ENCODE measurements at places on chromosomes 11 and 22.
A peak's percentile ranks its signal among the peaks of the same experiment; 100 is the strongest.

- no peak for DNase-seq
Measured at GRCh38 chr11:35045236-35045820, 93.6 kb upstream of the CD44 start.

- DNase-seq: no peak
Measured at GRCh38 chr11:120228794-120229384, 11.1 kb upstream of the POU2F3 start.

- DNase-seq: no peak
Measured at GRCh38 chr11:7969756-7970646, 4.8 kb upstream of the NLRP10 start.

GRCh38 chr11:396511-396947 lies 2.5 kb downstream of the PKP3 start:
- no peak for DNase-seq

- DNase-seq: peak; percentile 46
Measured at GRCh38 chr11:115676768-115677167, 172.6 kb upstream of the CADM1 start.

DNA sequence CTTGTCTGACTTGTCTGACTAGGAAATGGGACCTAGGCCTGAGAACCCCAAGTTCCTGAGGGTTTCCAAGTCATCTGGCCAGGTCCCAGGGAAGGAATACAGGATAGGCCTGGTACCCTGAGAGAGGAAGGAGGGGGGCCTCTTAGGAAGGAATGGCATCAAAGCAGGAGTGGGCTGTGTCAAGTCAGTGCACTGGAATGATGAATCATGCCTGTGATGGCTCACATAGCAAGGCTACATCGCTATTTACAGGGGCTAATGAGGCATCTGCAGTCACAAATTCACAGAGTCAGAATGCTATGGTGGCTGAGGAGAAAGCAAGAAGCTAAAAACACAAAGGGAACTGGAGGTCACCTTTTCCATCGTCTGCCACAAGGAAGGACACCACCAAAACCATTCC lies 247.3 kb downstream of the NXPE2 start:
- DNase-seq: no peak

GRCh38 chr11:62710001-62710345 lies 2.5 kb downstream of the GNG3 start:
- no peak for DNase-seq

DNA sequence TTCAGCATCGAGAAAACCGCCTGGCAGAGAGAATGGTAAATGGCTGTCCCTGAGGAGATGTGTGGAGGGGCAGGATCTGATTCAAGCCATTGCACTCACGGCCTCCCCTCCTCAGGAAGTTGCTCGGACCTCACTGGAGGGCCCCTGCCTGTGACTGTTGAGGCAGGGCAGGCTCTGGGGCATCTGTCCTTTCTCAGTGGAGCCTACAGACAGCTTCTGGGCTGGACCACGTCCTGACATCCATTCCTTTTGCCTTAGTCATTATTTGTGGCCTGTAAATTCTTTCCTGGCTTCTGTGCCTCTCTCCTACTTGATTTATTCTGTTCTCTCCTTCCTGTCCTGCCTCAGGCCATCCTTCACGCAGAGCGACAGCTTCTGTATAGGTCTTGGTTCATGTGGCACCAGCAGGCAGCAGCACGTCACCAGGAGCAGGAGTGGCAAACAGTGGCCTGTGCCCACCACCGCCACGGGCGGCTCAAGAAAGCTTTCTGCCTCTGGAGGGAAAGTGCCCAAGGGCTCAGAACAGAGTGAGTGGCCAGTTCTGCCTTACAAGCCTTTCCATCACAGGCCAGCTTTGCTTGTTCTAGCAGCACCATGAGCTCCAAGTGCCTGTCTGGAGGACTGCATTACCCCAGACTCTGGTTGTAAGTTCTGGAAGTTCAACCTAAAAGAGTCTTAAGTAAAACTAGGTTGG lies 59.6 kb downstream of the PISD start:
- DNase-seq: peak; percentile 56

DNA sequence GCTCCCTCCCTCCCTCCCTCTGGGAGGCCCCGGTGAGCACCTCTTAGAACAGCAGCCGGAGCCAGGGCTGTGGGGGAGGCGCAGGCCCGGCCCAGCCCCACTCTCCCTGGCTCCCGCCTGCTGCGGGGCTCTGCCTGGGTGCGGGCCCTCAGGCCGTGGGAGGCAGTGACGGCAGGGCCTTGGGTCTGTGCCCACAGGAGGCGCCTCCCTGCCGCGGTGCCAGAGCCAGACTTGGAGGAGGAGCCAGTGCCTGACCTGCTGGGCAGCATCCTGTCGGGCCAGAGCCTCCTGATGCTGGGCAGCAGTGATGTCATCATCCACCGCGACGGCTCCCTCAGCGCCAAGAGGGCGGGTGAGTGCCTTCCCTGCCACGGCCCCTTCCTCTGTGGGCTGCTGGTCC lies 9.5 kb downstream of the IRF7 start:
- no peak for DNase-seq

DNA sequence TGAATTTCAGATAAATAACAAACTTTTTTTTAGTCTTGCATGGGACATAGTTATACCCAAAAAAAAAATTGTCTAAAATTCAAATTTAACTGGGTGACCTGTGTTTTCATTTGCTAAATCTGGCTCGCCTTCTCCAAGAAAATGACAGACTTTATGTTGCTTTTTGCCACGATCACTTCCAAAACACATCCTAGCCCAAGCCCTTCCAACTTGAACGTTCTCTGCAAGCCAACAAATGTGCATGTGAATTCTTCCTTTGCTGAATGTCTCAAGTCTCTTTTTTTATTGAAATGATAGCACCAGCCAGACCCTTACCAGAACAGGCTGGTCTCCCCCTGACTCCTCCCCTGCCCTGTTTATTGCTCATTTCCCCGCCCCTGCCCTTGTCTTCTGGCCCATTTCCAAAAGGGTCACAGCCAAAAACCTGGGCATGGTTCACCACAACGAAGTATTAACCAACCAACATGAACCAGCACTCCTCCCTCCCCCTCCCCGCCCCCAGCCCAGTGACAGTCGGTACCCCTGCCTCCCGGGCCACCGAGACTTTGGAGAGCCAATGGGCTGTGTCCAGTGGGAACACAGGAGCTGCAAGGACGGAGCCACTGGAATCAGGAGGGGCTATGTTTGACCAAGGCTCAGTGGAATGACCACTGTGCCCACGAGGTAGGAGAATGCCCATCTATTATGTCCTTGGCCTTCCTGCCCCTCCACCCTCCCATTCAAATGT lies 63.2 kb downstream of the BTG4 start:
- DNase-seq: no peak

GRCh38 chr22:47564158-47564450 lies 801.7 kb downstream of the TBC1D22A start:
- no peak for DNase-seq

DNA sequence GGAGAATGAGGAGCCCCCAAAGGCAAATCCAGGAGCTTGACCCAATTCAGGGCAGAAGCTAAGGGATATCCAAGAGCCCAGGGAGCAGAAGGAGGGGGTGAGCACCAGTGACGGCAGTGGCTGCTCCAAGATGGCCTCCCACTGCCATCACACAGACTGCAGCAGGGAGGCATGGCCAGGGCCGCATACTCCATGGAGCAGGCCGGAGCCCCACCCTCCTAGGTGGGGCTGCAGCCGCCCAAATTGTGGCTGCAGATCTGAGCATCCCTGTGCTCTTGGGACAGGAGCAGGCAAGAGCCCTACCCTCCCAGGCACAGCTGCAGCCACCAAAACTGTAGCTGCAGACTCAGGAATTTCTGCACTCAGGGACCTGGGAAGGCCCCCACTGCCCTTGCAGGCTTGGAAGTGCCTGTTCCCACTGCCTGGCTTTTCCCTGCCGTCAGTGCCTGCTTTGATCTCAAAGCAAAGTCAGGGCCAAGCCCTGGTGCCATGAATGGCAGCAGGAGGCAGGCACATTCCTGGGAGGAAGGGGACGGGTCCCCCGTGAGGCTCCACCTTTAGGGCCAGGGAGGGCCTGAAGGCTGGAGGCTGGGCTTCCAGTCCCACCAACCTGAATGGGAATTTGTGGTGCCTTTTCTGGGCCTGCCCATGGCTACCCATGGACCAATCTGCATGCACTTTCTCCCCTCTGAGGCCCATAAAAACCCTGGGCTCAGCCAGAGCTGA lies 10.3 kb upstream of the WNT7B start:
- no peak for DNase-seq

DNA sequence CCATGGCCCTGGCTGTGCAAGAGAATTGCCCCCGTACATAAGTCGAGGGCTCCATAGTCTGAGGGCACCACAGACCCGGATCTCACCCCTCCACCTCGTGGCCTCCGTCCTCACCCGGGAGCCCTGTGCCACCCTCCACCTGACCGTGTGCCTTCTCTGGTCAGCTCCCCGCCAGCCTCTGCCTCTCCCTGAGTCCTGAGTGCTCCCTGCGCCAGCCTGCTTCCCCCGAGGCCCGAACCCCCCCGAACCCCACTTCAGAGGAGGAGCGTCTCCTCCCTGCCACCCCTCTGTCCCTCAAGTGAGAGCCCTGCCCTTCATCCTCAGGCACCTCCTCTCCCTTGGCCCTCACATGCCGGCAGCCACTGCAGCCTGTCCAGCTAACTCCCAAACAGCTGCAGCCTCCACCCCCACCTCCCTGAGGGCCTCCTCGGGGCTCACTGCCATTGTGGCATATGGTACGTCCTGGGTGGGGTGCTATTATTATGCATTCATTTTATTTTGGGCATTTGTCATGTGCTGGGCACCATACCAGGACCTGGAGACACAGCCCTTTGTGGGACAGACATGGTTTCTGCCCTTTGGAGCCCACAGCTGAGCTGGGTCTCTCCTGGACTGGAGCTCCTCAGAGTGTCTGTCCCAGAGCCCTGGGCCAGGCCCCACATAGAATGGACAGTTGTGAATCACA lies 67.2 kb downstream of the MYO7A start:
- no peak for DNase-seq

- DNase-seq: no peak
Measured at GRCh38 chr22:50710886-50711285, 27.1 kb upstream of the ACR start.

DNA sequence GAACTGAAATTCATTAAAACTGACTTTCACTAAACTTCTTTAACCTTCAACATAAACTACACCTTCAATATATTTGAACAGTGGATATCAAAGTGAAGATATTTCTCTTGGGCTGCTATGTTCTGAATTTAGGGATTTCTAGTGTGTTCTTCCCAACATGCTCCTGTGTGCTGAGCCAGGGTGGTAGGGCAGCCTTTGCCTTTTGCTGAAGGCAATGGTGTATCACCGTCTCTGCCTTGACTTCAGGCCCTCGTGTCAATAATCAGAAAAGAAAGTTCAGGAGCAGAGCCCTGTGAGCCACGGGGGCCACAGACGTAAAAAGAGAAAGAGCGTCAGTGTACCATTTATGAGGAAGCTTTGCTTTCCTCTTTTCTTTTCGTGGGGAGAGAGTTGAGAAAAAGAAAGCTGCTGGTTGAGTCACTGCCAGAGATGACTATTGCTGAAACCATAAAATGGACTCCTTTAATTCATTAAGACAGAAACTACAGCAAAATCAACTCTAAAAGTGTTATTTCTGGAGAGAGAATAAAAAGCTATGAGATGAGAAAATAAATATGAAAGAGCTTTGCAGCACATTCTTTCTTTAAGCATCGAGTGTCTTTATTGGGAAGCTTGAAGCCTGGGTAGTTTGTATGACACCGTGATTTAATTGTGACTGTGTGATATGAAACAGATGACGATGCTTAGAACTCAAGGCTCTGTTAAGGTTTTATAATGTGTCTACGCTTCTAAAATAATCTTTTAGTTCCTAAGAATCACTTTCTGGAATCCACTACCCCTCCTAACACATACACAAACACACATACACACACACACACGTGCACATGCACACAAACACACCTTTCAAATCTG lies 271.8 kb upstream of the MTNR1B start:
- no peak for DNase-seq

DNA sequence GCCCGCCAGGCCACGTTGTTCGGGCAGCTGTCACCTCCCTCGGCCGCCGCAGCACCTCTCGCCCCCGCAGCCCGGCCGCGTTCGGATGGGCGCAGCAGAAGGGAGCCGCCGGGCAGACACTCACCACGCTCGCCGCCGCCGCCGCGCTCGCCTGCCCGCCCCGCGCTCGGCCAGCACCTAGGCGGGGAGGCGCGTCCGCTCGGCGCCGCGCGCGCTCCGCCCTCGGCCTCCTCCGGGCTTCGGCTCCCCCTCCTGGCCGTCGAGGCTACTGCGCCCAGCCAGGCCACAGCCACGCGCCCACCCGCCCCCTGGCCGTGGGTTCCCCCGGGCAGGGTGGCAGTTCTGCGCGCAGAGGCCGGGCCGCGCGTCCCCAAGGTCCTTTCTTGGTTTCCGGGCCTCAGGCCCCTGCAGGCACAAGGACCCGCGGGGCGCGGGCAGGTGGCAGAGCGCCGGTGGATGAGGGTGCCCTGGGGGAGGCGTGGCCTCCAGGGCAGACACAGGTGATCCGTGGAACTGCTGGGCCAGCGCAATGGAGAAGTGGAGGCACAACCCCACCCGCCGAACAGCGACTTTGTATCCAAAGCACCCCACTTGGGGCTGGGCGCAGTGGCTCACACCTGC lies at the start of gene SLC25A22:
Gene SLC25A22, minus strand, starts transcription at position 189 of the 621 bp plus-strand sequence. CDS start 3,275 bp downstream, outside the sequence.
- no peak for DNase-seq

Measured in HS-5 (cell line).